ENCODE measurements at places on chromosomes 2 and 18.

- DNase-seq = no peak
Observed at GRCh38 chr2:205066081-205066480, 520.8 kb downstream of the PARD3B start.

- DNase-seq = no peak
Observed at GRCh38 chr18:13159579-13159978, 59.0 kb upstream of the LDLRAD4 start.

- peak; percentile 62 for DNase-seq
Observed at GRCh38 chr2:96265349-96265839, 403 bp downstream of the TMEM127 start.

- DNase-seq = no peak
Observed at GRCh38 chr18:3152294-3152693, 67.5 kb downstream of the MYOM1 start.

DNA sequence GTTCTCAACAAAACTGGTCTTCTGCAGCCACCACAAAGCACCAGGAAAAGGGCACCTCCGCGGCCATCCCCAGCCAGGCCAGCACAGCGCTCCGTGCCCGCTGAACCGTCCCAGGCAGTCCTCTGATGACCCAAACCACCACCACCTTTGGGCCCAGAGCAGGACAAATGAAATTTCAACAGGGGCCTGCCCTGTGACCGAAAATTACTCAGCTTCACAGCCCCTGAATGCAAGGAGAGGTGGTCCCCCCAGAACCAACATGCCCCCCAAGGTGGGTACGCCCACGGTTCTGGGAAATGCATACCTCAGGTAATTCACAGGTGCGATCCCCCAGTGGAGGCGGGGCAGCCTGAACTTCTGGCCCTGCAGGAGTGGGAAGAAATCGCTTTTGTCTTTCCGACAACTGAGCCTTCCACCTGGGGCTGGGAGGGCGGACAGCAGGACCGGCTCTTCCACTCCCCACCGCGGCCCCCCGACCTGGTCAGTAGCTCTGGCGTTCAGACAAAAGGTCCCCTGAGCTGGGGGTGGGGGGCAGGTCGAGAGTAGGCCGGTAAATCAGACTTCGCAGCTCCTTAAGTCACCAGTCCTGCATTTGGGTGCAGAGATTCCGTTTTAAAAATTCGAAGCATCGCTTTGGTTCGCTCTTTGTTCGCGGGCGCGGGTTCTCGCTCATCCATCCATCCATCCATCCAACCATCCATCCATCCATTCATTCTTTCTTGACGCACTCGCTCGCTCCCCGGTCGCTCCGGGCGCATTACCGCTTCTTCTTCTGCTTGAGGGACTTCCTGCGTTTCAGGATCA, 1.4 kb downstream of the ARL4C start:
- no peak for DNase-seq

- DNase-seq = no peak
Observed at GRCh38 chr2:182047544-182047943, 61.9 kb downstream of the PPP1R1C start.

DNA sequence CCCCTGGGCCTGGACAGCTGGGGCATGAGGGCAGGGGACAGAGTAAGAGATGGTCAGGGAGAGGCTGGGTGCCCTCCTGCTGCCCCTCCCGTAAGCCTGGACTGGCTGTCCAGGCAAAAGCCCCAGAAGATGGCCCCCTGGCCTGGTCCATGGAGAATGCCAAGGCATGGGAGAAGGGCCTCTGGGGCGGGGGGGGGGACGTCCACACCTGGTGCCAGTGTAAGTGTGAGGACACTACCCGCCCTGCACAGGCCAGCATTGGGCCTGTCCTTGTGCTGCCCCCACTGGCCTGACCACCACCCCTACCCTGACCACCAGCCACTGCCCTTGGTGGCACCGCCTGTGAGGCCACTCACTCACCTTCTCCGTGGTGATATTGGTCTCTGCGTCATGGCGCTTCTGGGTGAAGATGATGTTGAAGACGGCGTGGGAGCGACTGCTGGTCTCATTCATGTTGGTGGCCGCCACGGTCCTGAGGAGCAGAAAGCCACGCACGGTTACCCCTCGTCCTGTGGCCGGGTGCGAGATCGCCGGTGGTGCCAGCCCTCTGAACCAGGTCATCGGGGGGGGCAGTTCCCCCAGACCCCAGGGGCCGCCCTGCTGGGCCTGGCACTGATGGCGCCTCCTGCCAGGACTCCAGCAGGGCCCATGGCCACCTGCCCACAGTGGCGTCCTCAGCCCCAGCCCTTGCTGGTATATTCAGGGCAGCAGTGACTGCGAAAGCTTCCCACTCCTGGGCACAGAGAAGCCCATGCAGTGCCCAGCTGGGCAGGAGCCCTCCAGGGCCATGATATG, 35.2 kb downstream of the KIF1A start:
- DNase-seq = no peak

DNA sequence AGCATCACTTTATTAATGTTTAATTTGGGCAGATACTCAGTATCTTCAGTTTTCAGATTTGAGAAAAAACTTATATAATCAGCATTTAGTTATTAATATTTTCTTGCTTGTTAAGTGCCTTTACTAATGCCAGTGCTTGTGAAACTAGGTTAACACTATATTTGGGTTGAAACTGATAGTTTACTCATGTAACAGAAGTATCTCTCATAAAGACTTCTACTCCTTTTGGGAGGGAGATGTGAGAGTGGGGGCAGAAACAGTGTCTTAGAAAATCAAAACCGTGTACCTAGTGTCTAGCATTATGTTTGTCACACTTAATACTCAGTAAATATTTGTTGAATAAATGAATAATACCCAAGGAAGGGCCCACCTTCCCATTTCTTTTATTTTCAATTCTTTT, 129.5 kb downstream of the MSTN start:
- DNase-seq = no peak

DNA sequence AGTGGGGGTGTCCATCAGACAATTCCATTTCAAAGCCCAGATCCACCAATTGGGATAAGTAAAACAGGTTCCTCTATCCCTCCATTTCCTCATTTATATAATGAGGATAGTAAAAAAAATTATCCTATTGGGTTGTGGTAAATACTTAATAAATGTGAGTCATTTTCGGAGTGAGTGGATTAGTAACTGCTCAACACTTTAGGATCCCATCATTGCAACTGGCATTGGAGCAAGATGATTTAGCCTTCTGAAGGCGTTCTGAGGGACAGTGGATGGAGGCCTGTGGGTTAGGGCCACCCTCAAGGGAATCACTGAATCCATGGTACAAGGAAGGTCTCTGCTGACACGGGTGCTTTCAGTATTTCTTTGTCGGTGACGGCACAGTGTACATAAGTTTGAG, 108.6 kb upstream of the FZD7 start:
- DNase-seq = no peak

GRCh38 chr2:175356901-175357300, 175.4 kb upstream of the ATP5MC3 start:
- no peak for DNase-seq

GRCh38 chr18:21851327-21851961, 110.9 kb downstream of the MIB1 start:
- DNase-seq = no peak

DNA sequence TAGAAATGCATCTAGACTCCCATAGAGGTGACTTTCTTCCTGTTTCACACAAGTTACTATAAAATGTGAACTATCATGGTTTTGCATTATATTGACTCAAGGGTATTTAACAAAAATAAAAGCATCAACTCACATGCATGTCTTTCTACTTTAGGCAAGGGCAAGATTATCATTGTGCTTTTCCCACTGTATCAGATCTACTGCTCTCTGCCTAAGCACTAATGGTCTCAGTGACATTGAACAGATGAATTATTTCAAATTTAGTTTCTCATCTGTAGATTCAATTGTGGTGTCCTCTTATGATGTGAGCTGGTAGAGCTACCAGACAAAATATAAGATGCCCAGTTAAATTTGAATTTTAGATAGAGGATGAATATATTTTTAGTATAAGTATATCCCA, 113.9 kb downstream of the MTX2 start:
- no peak for DNase-seq

GRCh38 chr2:134574611-134575330, 144.0 kb downstream of the TMEM163 start:
- DNase-seq = no peak

DNA sequence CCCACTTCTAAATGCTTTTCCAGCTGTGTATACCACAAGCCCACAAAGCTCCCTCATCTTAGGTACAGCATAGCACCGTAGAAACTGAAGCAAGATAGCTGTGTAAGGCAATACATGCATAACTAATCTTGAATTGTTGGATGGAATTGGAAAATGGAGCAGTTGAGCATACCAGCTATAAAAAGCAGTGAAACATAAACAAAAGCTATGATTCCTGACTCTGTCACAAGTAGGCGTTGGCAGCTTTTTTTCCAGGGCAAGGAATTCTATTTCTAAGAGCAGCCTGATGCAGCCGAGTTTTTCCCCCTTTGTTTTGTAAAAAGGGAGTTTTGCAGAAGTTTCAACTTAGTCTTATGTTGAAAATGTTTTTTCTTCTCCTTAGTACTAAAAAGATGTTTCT, 32.4 kb downstream of the MOGAT1 start:
- no peak for DNase-seq

DNA sequence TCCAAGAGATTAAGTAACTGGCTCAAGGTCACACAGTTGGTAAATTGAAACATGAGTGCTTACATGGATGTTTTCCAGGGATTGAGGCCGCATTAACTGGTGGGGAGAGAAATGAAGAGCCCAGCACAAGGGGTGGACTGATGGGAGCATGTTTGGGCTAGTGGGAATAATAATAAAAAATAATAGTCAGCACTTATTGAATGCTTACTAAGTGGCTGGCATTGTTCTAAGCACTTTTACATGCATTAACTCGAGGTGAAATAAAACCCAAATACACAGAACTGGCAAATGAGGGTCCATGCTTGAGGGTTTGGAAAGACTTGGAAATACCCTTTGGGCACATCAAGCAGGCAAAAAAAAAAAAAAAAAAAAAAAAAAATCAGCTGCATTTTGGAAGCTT, 34.0 kb upstream of the CDK5R2 start:
- no peak for DNase-seq

GRCh38 chr2:201759567-201759966, 21.2 kb downstream of the ALS2 start:
- DNase-seq = no peak

GRCh38 chr2:221370857-221371211, 201.3 kb downstream of the EPHA4 start:
- DNase-seq = no peak

GRCh38 chr2:135820003-135820618, 16.9 kb downstream of the LCT start:
- DNase-seq = no peak

- DNase-seq = no peak
Observed at GRCh38 chr2:183060571-183061231, 17.8 kb upstream of the DUSP19 start.

- DNase-seq = no peak
Observed at GRCh38 chr2:240725671-240726070, 34.0 kb downstream of the AQP12A start.

DNA sequence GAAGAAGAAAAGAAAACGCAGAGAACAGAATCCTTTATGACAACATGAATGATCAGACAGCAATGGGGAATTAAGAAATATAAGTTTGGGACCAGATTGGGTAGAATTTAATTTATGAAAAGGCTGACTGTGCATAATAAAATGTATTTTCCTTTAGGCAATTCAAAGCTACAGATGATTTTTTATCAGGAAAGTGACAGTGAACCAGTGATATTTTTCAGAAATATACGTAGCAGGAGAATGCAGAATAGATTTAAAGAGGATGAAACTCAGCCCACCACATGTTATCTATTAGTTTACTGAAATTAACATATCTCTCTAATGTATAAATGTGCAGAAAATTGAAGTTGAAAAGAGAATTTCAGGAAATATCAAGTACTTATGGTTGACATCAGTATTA, 110.0 kb downstream of the SCN2A start:
- DNase-seq = no peak

GRCh38 chr2:125713533-125713932, 942.4 kb upstream of the GYPC start:
- DNase-seq = no peak

- DNase-seq = no peak
Observed at GRCh38 chr18:76941284-76941683, 118.9 kb downstream of the ZNF236 start.

- DNase-seq = no peak
Observed at GRCh38 chr2:128793404-128793803, 474.7 kb upstream of the HS6ST1 start.

DNA sequence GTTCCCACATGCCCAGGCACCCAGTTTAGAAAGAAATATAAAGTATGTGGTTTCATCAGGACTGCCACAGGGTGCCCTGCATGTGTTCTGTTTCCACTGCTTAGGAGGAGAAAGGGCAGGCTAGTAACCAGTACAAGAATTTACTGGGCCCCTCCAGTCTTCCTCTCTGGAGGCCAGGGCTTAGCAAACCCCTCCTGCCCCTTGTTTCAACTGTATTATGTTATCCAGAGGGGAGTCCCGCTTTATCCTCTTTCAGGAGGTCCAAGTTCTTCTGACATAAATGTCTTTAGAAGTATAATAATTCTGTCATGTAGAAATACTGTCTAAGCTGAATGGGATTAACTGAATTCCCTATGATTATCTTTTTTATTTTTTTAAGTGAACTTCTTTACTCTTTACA, 132.1 kb downstream of the WDSUB1 start:
- no peak for DNase-seq

DNA sequence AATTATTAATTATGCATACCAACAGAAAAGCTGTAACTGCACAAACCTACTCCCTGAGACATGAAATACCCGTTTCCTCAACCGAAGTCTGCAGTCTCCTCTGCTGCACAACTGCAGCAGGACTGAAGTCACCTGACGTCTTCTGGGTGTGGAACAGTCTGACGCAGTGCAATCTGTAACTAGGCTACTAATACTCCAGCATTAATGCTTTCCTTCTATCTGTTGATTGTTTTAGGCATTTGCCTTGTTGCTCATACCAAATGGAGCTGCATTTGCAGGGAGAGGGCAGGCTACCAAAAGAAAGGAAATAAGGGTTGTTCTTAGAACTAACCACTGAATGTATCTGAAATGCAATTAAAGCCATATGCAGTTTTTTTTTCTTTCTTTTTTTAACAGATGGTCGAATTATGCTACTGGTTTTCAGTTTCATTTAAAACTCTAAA, 40.1 kb downstream of the RTN4 start:
- peak; percentile 46 for DNase-seq

DNA sequence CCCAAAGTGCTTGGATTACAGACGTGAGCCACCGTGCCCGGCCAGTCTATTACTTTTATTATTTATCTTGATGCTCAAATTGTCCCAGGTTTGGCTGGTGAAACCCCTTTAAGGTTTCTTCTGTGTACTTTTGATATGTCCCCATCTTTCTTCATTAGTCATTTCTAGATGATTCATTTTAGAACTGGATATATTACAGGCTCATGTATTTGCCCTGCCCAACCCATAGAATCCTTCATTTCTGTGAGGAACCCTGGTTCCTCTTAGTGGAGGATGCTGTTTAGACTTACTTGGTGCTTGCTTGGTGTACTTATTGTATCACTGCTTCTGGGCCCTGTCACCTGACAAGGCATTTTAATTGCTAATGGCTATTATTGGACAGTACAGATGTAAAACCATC, 40.1 kb downstream of the KCMF1 start:
- no peak for DNase-seq
